ENCODE measurements at places on chromosomes 7 and 10. TPM values are rescaled to one million over a fixed set of nuclear protein-coding genes. Genes with fewer than 3 reads are reported as not detected.

- H3K4me1 ChIP-seq: no peaks in the 10 kb centered on the region
- no peak overlapping the region for H3K4me3 ChIP-seq
- H3K27me3 ChIP-seq: no peaks in the 10 kb centered on the region
- DNase-seq: no peak
Measured at GRCh38 chr10:120727001-120727400, 124.2 kb upstream of the WDR11 start.

Gene IRF5
- polyA plus RNA-seq: 5.5 TPM

Gene TRPV5
- 0.73 TPM for polyA plus RNA-seq

DNA sequence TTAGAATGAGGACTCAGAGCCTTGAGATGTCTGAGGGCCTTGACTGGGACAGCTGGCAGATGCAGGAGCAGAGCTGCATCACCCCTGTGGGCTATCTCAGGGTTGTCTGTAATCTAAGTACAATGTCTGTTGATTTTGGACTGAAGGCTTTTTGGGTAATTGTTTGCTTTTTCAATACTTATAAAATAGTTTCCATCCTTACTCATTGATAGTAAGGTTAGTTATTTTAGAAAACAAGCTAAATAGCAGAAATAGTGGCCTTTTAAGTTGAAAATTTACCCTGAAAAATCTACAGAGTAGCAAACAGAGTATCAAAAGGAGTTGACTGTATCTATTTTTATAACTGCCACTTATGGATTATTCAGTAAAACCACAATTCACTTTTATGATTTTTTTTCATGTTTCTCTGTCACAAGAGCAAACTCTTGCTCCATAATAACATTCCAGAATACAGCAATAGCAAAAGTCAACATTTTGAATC is 179.7 kb downstream of the CFTR start:
- no peak overlapping the region for H3K27ac ChIP-seq
- peaks cover 5% of the 10 kb centered on the region for H3K36me3 ChIP-seq
- no peaks in the 10 kb centered on the region for H3K27me3 ChIP-seq
- no peak for DNase-seq
- peaks cover 15% of the 10 kb centered on the region for H3K4me1 ChIP-seq

DNA sequence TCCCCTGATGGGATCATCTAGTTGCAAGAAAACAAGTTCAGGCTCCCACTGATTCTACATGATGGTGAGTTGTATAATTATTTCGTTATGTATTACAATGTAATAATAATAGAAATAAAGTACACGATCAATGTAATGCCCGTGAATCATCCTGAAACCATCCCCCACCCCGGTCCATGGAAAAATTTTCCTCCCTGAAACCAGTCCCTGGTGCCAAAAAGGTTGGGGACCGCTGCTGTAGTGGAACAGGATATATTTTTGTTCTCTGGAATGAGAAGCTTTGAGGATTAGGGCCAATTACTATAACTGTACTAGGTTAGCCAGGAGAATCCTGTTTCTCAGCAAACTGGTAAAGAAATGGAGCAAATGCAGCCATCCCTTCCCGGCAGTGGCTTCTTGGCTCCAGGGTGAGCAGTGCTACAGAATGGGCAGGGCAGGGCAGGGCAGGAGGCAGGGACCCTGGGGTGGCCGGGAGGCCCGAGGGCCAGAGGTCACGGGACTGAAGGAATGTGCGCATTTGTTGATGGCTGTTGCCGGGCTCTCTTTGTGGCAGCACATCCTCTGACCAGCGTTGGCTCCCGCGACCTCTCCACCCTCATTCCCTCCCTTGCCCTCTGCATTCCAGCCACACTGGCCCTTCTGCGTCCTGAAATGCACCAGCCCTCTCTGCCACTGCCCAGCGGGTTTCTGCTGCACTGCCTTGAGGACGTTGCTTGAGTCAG is 162.3 kb upstream of the NPS start:
- H3K27me3 ChIP-seq: no peaks in the 10 kb centered on the region
- no peak overlapping the region for H3K27ac ChIP-seq
- H3K4me3 ChIP-seq: no peak overlapping the region
- no peaks in the 10 kb centered on the region for H3K4me1 ChIP-seq
- DNase-seq: no peak
- peaks cover 17% of the 10 kb centered on the region for H3K36me3 ChIP-seq

Measured in large intestine (tissue), 12 donors.